ENCODE measurements at places on chromosomes 5 and 9.

DNA sequence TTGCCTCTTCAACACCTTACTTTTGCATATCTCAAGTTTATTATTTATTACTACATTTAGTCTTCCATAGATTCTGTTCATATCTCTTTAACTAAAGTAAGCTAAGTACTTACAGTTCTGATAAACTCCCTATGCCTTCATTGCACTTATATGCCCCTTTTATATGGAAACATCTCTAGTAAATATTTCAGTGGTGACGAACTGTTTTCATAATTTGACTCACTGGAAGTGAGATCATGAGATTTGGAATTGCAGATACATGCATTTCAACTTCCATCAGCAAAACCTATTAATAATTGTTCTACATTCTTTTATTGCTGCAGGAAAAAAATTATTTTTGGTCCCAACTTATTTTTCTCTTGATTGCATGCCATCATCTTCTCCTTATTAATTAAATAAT lies 263.5 kb downstream of the CD180 start:
- DNase-seq, result no peak

GRCh38 chr5:62886603-62887315 lies 308.1 kb downstream of the LRRC70 start:
- DNase-seq, result no peak

DNA sequence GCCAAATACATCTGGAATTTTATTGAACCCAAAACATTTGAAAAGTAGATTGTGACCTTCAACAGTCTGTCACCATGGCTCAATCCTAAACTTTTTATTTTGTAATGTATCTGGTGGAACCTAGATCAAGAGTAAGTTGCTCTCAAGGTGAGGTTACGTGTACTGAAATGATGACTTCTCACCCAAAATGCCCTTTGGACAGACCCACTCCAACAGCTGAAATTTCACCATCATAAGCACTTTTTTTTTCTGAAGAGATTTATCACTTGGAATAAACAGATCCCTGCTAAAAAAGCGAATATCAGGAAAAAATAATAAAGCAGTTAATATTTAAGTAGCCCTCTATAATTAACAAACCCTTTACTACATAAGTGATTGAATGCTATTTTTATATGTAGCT lies 155.0 kb upstream of the FBXL7 start:
- no peak for DNase-seq

DNA sequence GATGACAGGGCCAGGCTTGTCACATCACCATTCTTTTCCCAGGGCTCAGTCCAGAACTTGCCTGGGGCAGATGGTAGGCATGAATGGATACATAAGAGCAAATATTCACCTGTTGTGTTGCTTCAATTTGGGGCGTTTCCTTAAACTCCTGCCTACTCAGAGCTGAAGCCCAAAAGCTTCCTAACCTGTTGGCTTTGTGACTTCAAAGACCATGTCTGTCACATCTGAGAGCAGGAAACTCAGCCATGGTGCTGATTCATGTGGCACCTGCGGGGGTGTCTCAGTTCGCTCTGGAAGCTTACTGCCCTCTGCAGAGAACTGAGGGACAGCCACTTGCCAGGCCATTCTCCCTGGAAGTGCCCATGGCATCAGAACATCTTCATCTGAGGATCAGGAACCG lies 246.6 kb downstream of the HSPA4 start:
- no peak for DNase-seq

DNA sequence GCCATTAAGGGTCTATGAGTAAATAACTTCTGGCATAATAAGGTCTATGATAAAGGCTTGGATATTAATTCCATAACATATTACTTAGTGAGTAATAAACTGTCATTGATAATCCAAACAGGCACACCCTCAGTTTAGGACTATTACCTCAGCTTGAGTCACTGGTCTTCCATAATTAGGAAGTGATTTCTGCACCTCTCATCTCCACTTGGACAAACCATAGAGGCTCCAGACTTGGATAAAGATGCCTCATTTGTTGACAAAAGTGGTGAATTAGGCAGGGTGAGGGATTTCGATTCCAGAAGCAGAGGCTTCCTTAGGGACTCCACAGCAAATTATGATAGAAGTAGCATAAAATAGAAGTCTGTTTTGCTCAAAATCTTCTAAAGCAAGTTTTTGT lies 127.5 kb upstream of the MTAP start:
- DNase-seq, result no peak

GRCh38 chr5:5105531-5105930 lies 34.6 kb upstream of the ADAMTS16 start:
- no peak for DNase-seq

- DNase-seq, result no peak
Measured at GRCh38 chr5:129617206-129617605, 130.7 kb upstream of the MINAR2 start.

DNA sequence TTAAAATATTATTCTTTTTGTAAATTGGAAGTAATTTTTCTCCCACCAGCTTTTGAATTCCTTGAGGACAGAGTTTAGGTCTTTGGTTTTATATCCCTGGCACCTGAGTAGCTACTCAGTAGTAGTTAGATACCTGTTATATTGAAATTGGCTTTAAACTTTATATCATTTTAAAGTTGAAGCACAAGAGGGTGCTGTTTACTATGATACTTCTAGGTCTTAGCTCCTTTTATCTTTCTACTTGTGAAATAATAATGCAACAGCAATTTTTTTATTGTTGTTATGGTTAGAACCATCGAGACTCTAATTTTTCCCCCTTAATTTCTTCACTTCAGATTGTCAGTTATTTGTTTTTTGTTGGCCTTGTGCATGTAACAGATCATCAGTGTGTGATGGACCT lies 46.3 kb downstream of the AP3S1 start:
- DNase-seq, result no peak

DNA sequence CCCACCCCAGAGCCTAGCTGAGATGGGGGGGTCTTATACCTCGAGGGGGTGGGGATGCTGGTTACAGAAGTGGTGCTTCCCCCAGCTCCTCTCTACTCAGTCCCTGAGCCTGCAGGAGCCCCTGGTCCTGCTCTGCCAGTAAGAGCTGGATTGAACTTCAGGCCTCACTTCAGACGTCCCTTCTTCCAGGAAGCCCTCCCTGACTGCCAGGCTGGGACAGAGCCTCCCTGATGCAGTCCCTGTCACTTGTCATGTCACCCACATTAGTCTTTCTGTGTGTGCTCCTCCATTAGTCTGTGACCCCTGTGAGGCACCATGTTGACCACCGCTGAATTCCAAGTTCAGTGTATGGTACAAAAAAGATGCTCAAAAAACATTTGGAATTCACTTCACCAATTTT lies 78.7 kb upstream of the ASS1 start:
- no peak for DNase-seq
